ENCODE measurements at places on chromosomes 4 and X.

GRCh38 chr4:5991405-5991804 lies 26.8 kb downstream of the C4orf50 start:
- DNase-seq: no peak

DNA sequence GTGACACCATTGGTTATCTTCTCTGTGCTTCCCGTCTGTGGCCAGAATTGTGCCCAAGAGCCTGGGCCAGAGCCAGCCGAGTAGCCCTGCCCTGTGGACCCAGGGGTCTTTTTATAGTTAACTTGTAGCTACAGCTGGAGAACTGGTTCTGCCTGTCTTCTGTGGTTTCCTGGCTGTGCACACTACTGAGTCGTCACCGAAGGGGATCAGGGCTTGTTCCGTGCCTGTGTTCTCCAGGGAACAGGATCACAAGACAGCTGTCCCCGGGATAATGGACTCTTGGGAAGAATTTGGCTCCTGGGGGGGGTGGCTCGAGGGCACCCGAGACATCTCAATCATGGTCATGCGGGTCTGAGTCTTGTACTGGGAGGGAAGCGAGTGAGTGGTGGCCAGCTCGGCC lies 22.1 kb upstream of the OPN1LW start:
- DNase-seq: no peak

DNA sequence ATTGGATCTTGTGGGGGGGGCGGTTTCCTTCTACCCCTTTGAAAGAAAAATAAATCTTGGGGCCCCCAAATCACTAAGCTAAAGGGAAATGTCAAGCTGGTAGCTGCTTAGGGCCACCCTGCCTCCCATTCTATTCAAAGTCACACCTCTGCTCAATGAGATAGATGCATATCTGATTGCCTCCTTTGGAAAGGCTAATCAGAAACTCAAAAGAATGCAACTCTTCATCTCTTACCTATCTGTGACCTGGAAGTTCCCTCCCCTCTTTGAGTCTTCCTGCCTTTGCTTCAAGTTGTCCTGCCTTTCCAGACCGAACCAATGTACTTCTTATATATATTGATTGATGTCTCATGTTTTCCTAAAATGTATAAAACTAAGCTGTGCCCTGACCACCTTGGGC lies 7.0 kb downstream of the C4orf51 start:
- no peak for DNase-seq

DNA sequence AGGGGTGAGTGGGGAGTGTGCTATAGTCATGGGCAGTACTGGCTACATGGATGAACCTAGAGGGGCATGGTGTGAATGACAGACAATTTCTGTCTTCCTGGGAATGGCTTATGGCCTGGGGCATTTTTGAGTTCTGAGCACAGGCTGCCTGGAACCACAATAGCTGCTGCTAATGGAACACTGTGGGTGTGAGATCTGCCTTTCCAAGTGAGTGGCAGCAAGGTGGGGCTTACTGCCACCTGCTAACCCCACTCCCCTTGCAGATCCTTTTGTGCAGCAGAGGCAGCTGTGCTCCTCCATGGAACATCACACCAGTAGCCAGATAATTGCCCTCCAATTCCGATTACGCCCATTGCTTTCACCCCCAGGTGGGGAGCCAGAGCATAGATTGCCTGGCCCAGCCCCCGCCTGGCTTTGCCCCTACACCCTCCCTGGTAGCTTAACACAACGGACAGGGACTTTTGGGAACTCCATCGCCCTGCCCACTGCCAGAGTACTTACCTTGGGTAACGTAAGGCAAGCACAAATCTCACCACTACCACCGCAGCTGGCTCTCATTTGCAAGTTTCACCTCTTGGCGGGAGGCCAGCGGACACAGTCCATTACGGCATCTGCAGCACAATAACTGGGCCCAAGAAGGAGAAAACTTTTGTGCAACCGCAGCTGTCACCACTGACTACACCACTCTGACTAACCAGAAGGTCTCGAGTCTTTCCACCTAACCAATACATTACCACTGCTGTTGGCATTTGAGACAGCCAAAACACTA lies 421.2 kb upstream of the NWD2 start:
- DNase-seq: no peak

- DNase-seq: no peak
Measured at GRCh38 chr4:116638592-116638991, 446.8 kb downstream of the TRAM1L1 start.

DNA sequence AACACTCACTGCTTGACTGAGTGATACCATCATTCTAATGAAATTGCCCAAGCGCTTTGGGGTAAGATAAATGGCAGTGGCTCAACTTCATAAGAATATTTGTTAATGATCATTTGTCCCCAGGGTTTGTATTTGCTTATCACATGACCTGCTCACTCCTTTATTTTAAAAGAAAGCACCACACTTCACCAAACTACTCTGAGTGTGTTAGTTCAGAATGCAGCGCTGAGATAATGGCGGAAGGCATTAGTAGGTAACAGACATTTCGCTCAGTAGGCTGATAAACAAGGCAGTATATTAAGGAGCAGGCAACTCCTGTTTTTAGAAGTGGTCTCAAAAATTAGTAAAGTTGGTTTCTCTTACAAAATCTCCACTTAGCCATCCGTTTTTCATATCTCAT lies 1.6 kb downstream of the SNX25 start:
- DNase-seq: no peak

DNA sequence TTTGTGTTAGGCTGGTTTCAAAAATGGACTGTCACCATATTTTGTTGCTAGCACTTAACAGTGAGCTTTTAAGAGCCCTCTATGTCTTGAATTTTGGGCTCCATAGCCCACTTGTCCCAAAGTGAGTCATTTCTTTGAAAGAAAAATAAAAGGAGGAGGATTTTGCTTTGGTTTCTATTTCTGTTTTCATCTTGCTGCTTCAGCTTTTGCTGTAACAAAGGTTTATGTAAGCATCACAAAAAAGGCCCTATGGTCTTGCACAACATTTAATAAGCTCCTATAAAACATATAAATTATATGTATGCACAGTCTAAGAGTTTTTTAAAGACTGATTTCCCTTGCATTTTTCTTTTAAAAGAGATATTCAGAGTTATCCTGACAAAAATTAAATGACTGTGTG lies 105.2 kb downstream of the PHOX2B start:
- no peak for DNase-seq

GRCh38 chr4:24780936-24781495 lies 14.4 kb upstream of the SOD3 start:
- DNase-seq: no peak

Measured in activated T-cell treated with anti-CD3 and anti-CD28 coated beads for 24 hours (primary cell).